ENCODE measurements at places on chromosomes 6 and 20.

DNA sequence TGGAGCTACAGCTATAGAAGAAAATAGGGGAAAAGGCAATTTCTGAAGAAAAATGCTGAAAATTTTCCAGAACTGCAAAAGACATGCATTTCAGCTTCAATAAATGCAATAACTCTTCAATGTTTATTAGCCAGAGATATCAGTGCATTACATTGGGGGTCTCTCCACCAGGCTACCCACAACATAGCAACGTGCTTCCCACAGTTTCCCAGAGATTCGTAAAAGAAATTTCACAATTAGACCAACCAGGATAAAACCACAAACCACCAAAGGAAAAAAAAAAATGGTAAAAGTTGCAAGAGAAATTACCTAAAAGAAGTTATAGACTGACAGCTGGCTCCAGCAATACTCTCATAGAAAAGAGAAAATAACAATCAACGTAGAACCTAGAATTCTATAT, 16.0 kb downstream of the LY86 start:
- no peak for DNase-seq

DNA sequence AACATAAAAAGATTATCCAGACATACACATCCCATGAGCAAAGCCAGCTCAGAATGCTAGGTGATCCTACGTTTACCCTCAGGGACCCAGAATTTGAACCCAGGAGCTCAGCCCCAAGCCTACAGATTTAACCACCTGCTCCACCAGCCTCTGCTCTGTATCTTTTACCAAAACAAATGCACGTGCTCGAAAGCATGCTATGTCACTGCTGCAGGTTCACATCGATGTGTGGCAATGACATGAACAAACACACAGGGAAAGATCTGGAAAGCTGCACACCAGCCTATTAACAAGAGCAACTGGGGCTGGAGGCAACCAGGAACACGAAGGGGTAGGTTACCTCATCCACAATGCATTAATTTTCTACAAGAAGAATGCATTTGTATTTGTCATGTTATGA, 32.1 kb downstream of the PREX1 start:
- DNase-seq = no peak

DNA sequence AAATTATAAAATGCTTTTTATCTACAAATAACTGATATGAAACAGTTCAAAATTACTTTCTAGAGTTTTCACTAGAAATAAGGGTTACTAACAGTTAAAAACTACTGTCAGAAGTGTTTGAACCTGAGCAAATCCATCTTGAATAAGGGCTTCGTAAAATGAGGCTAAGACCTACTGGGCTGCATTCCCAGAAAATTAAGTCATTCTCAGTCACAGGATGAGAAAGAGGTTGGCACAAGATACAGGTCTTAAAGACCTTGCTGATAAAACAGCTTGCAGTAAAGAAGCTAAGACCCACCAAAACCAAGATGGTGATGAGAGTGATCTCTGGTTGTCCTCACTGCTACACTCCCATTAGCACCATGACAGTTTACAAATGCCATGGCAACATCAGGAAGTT, 93.7 kb downstream of the PLG start:
- no peak for DNase-seq

DNA sequence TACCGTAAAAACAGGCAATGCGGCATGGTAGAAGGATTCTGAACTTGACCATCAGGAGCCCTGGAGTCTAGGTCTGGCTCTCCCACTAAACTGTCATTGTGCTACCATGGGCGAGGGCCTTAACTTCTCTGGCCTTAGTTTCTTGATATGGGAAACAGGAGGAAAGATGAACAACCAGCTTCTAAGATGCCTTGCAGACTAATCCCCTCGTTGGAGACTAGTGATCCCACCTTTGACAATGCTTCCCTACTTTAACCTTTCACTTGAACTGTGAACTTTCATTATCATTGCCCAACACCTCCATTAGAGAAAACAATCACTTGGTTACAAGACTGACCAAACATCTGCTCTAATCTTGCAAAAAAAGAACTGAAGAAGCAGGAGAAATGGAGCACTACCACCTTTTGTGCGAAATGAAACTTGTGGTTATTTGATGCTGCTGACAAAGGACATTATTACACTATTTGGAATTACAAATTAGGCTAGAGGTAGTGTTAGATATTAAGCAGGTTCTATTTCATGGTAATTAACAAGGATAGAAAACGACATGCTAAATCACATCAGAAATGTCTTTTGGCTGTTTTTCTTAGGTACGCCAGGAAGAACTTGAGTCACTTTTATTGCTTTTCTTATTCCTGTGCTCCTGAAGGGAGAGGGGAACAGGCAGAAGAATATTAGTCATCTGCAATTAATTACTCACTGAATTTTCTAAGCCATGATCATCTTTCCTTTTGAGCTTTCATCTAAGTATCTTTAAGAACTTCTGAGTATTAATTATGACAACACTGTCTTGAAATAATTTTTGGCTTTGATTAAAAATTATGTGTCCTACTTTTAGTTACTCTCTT, 39.1 kb upstream of the ARHGAP18 start:
- DNase-seq = no peak

GRCh38 chr20:10291568-10292248, 73.1 kb downstream of the SNAP25 start:
- no peak for DNase-seq
